Endothelial cell of coronary artery (primary cell): ENCODE measurements at places on chromosomes 12 and 14. TPM values are rescaled to one million over a fixed set of nuclear protein-coding genes. Genes with fewer than 3 reads are reported as not detected.

The SOAT2 gene
- not detected in 2 replicates for total RNA-seq

The DDX47 gene
- 59.3 and 75.1 TPM in 2 replicates for total RNA-seq

The STON2 gene
- 0.18 TPM in 1 of 2 replicates, not detected in the other for total RNA-seq

The CDCA3 gene
- 5.0 and 14.8 TPM in 2 replicates for total RNA-seq

The ACVRL1 gene
- 448 and 520 TPM in 2 replicates for total RNA-seq

The SERPINA12 gene
- not detected in 2 replicates for total RNA-seq

The TAS2R42 gene
- total RNA-seq = not detected in 2 replicates

The LRRC43 gene
- total RNA-seq = 0.72 and 0.85 TPM in 2 replicates

The ART4 gene
- total RNA-seq = 9.4 and 17.9 TPM in 2 replicates

The EXD2 gene
- total RNA-seq = 16.4 and 20.0 TPM in 2 replicates

The CD69 gene
- 0.18 and 0.28 TPM in 2 replicates for total RNA-seq

The IL25 gene
- total RNA-seq = not detected in 2 replicates

The SERPINA1 gene
- total RNA-seq = not detected in 2 replicates

The JAG2 gene
- total RNA-seq = 96.3 and 97.8 TPM in 2 replicates

The FBLN5 gene
- 0.90 and 11.2 TPM in 2 replicates for total RNA-seq

The RAD51AP1 gene
- total RNA-seq = 4.6 and 11.6 TPM in 2 replicates

The CBLN3 gene
- total RNA-seq = 1.3 and 2.6 TPM in 2 replicates

The TSHR gene
- not detected in 2 replicates for total RNA-seq

The EPYC gene
- total RNA-seq = not detected in 2 replicates

The BDKRB1 gene
- not detected in 2 replicates for total RNA-seq

The B3GNT4 gene
- under 0.01 TPM in 2 replicates for total RNA-seq

The CLEC7A gene
- 0.09 and 0.18 TPM in 2 replicates for total RNA-seq

The EFS gene
- total RNA-seq = 0.94 TPM in 1 of 2 replicates, not detected in the other

The ANO4 gene
- total RNA-seq = under 0.01 and 0.94 TPM in 2 replicates

The HNF1A gene
- not detected in 2 replicates for total RNA-seq

The TOMM20L gene
- not detected in 2 replicates for total RNA-seq

The TBX3 gene
- 0.63 and 3.2 TPM in 2 replicates for total RNA-seq

The CLEC12A gene
- total RNA-seq = not detected in 2 replicates
